Peyer's patch (tissue), 4 donors: ENCODE measurements at places on chromosomes 3 and 15. TPM values are rescaled to one million over a fixed set of nuclear protein-coding genes. Genes with fewer than 3 reads are reported as not detected.

DNA sequence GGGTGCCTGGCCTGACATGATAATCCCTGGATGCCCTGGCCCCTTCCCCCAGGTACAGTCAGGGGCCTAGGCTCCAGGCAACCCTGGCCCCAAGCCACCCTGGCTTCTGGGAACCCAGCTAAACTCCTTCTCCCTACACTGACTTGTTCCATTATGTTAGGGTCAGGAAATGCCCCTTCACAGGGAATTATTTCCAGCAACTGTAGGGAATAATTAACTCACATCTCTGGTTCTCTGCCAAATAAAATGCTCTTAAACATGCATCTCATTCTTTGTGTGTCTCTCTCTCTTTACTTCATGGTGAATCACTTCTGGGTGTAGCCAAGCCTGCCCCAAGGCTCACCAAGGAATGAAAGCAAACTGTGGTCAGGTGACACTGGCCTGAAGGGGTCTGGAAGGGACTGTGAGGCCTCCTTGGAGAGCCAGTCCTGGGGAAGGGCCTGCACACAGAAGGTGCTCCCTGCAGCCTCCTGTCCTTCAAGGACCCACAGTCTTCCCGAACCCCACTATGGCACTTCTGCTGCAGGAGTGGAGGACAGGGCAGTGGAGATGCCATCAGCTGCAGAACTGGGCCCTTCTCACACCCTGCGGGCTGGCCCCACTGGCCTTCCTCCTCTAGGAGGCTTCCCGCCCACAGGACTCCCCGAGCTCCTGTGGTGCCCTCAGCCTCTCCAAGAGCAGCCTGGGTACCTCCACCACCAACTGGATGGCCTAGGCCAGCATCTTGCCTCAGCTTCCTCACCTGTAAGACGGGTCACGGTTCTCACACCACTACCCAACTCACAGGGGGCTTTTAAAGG lies 17.6 kb downstream of the TKT start:
- peak; percentile 66 for DNase-seq
- H3K4me1 ChIP-seq: peaks cover 11% of the 10 kb centered on the region
- peak overlapping the region; percentile 46 for H3K27ac ChIP-seq

- H3K36me3 ChIP-seq: no peaks in the 10 kb centered on the region
- peak overlapping the region; percentile 59 for H3K27ac ChIP-seq
- H3K27me3 ChIP-seq: no peaks in the 10 kb centered on the region
Observed at GRCh38 chr3:42556089-42556632, 25.6 kb downstream of the SEC22C start.

GRCh38 chr3:122421101-122421500 lies 5.2 kb upstream of the WDR5B start:
- no peak overlapping the region for H3K4me3 ChIP-seq
- no peaks in the 10 kb centered on the region for H3K27me3 ChIP-seq
- no peak overlapping the region for H3K27ac ChIP-seq
- H3K36me3 ChIP-seq: no peaks in the 10 kb centered on the region

- no peaks in the 10 kb centered on the region for H3K27me3 ChIP-seq
- no peaks in the 10 kb centered on the region for H3K36me3 ChIP-seq
- no peak for DNase-seq
Observed at GRCh38 chr3:75232216-75232615, 431.9 kb upstream of the FRG2C start.

DNA sequence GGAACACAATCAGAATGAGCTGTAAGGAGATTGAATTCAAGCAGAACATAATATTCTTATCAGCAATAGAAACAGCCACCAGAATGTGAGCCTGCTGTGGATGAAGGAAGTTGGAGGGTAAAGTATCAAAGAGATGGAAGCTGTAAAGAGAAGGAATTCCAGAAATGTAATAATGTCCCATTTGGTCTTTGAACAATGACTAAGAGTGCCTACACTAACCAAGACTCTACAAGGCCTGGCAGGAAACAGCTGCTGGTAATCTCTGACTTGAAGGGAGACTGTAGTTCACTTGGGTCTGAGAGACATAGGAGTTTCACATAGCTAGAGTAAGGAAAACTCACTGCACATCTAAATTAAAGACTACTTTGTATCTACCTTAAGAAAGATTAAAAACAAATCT lies 1176.0 kb upstream of the ALCAM start:
- no peak overlapping the region for H3K4me3 ChIP-seq
- no peak overlapping the region for H3K27ac ChIP-seq
- DNase-seq: no peak
- no peaks in the 10 kb centered on the region for H3K27me3 ChIP-seq
- no peaks in the 10 kb centered on the region for H3K36me3 ChIP-seq
- no peaks in the 10 kb centered on the region for H3K4me1 ChIP-seq

DNA sequence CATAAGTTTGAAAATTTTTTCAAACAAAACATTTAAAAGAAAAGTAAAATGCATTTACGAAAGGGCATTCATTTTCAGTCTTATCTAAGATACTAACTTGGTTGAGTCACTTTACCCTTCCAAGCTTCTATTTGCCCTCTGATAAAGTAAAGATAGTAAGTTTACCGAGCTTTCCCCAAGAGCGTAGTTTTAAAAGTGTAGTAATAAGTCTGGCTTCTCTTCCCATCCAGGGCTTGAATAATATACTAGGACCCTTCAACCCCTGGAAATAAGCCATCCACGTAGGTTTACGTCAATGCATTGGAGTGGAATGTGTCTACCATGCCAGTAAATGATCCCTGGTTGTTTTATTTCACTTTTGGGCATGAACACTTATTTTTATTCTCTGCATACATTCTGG lies 608.3 kb downstream of the NTRK3 start:
- H3K36me3 ChIP-seq: no peaks in the 10 kb centered on the region
- no peak for DNase-seq
- no peak overlapping the region for H3K27ac ChIP-seq
- no peaks in the 10 kb centered on the region for H3K27me3 ChIP-seq

DNA sequence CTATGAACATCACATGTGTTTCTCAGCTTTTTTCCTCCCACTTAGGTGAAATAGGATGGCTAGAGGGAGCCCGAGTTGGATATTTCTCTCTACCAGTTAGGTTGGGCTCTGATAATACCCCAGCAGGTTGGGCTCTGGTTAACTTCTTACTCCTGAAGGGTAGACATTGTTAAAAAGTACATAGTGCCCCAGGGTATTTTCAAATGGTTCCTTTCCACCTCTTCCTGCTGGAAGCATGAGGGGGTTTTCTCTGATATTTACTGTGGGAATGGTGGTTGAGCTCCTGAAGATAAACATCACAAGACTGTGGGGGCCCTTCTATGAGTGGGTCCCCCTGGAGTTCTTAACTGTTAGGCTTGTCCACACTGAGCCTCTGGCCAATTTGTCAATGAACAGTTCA lies 36.1 kb upstream of the SPESP1 start:
- H3K36me3 ChIP-seq: no peaks in the 10 kb centered on the region
- no peak overlapping the region for H3K27ac ChIP-seq
- DNase-seq: no peak
- no peaks in the 10 kb centered on the region for H3K27me3 ChIP-seq

GRCh38 chr3:144852999-144853398 lies 881.4 kb downstream of the DIPK2A start:
- no peaks in the 10 kb centered on the region for H3K27me3 ChIP-seq
- H3K27ac ChIP-seq: no peak overlapping the region
- no peaks in the 10 kb centered on the region for H3K36me3 ChIP-seq
- no peaks in the 10 kb centered on the region for H3K4me1 ChIP-seq
- H3K4me3 ChIP-seq: no peak overlapping the region

GRCh38 chr3:75254685-75255084 lies 409.4 kb upstream of the FRG2C start:
- no peak overlapping the region for H3K27ac ChIP-seq
- no peaks in the 10 kb centered on the region for H3K36me3 ChIP-seq
- no peaks in the 10 kb centered on the region for H3K27me3 ChIP-seq

- no peak for DNase-seq
- H3K27ac ChIP-seq: no peak overlapping the region
- no peaks in the 10 kb centered on the region for H3K27me3 ChIP-seq
- no peaks in the 10 kb centered on the region for H3K36me3 ChIP-seq
- no peaks in the 10 kb centered on the region for H3K4me1 ChIP-seq
- no peak overlapping the region for H3K4me3 ChIP-seq
Observed at GRCh38 chr15:87200149-87200548, 1056.4 kb downstream of the NTRK3 start.

DNA sequence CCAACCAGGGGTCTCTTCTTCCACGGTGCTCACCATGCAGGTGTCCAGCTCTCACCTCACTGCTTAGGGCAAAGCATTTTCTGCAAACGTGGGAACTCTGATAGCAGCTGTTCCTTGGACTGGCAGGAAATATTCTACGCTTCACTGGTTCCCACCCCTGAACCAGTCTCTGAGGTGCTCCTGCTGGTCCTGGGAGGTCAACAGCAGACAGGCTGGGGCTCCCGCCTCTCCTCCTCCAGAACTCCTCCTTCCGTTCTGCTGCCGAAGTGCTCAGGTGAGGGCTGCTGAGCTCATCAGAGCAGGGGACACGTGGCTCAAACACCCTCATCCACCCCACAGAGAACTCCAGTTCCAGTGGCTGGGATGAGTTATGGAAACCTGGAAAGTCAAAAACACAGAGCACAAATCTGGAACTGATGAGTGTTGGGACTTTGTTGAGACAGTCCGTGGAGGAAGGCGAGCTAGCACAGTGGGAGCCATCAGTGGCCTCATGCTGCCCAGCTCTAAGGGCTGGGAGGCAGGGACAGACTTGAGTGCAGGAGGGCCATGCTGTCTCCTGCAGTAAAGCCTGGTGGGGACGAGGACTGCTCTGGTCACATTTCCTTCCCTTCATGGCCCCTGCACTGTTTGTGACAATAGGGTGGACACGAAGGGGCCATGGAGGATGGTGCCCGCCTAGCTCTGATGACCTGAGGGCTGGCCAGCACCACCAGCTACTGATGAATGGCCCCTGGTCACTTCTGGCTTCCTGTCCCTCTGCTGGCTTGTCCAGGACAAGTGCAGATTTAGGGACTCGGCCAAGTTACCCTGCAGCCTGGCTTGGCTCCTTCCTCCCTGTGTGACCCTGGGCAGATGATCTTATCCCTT lies 137.8 kb downstream of the KLF13 start:
- DNase-seq: peak; percentile 5
- no peaks in the 10 kb centered on the region for H3K27me3 ChIP-seq
- H3K27ac ChIP-seq: peak overlapping the region; percentile 92
- H3K4me1 ChIP-seq: no peaks in the 10 kb centered on the region
- no peaks in the 10 kb centered on the region for H3K36me3 ChIP-seq
- no peak overlapping the region for H3K4me3 ChIP-seq

DNA sequence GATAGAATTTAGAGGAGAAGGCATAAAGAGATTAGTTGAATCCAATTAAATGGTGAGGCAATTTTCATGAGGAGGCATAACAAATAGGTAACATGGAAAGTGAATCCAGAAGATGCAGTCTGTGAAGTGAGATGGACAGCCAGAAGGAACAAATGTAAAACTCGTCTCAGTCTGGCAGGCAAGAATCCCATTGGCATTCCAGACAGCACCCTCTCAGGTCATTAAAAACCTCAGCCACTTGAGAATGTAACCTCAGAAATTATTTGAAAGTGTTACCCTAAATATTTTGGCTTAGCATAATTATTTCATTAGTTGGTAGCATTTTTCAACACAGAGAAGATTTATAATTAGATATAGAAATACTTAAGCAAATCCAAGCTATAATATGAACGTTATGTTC lies 342.3 kb downstream of the LRRC3B start:
- H3K4me3 ChIP-seq: no peak overlapping the region
- no peak for DNase-seq
- no peak overlapping the region for H3K27ac ChIP-seq
- H3K4me1 ChIP-seq: no peaks in the 10 kb centered on the region
- H3K27me3 ChIP-seq: no peaks in the 10 kb centered on the region

- H3K27me3 ChIP-seq: peaks cover 84% of the 10 kb centered on the region
- no peak overlapping the region for H3K27ac ChIP-seq
- H3K36me3 ChIP-seq: no peaks in the 10 kb centered on the region
- no peaks in the 10 kb centered on the region for H3K4me1 ChIP-seq
Observed at GRCh38 chr15:59995568-59996297, 8.4 kb upstream of the FOXB1 start.

GRCh38 chr15:55588815-55589115 lies 620 bp upstream of the PYGO1 start:
- no peak for DNase-seq

GRCh38 chr3:149772861-149773260 lies 19.5 kb downstream of the ANKUB1 start:
- H3K27me3 ChIP-seq: no peaks in the 10 kb centered on the region
- no peak overlapping the region for H3K27ac ChIP-seq
- no peak overlapping the region for H3K4me3 ChIP-seq
- no peaks in the 10 kb centered on the region for H3K36me3 ChIP-seq
- no peaks in the 10 kb centered on the region for H3K4me1 ChIP-seq

GRCh38 chr15:40744815-40745152 lies 10.3 kb downstream of the RMDN3 start:
- H3K27me3 ChIP-seq: no peaks in the 10 kb centered on the region
- H3K4me3 ChIP-seq: no peak overlapping the region
- no peaks in the 10 kb centered on the region for H3K4me1 ChIP-seq
- DNase-seq: no peak
- peaks cover 68% of the 10 kb centered on the region for H3K36me3 ChIP-seq
- peak overlapping the region; percentile 85 for H3K27ac ChIP-seq

GRCh38 chr3:32186876-32187275 lies 51.6 kb upstream of the CMTM8 start:
- no peaks in the 10 kb centered on the region for H3K27me3 ChIP-seq
- no peak overlapping the region for H3K4me3 ChIP-seq
- no peak for DNase-seq

Gene LARP6
- total RNA-seq: 0.35 TPM

Gene SLC28A1
- total RNA-seq: 4.1 TPM

Gene ADCY5
- 5.8 TPM for total RNA-seq
